ENCODE measurements at places on chromosomes 5 and 9.

DNA sequence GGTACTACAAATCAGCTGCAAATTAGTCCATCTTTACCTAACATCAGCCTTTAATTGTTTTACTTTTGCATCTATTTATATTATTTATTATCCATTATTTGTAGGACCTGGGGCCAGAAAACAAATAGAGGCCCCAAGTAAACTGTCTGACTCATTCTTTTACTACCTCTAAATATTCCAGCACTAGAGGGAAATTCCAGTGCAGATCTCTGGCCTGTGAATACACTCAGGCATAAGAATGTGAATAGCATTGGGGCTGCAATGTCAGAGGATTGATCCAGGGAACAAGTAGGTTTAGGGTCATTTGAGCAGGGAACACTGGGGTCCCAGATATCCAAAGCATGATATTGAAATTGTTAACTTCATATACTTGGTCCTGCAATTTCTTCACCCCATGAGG is 176.6 kb upstream of the TYRP1 start:
- no peak for DNase-seq

DNA sequence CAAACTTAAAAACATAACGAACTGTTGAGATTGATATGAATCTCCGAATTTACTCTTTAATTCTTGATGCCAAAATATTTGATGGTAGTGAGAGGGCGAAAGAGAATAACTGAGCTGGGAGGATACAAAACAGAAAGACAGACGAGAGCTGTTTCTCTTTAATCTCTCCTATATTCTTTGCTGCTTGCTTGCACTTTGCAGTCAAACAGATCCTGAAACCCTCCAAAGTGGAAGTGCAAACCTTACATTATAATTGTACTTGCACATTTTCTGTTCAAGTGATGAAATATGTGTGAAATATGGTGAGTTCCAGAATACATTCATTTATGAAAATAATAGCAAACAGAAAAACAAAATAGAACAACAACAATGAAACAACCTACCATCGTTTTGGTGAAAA is 63.8 kb downstream of the PAM start:
- DNase-seq: no peak

DNA sequence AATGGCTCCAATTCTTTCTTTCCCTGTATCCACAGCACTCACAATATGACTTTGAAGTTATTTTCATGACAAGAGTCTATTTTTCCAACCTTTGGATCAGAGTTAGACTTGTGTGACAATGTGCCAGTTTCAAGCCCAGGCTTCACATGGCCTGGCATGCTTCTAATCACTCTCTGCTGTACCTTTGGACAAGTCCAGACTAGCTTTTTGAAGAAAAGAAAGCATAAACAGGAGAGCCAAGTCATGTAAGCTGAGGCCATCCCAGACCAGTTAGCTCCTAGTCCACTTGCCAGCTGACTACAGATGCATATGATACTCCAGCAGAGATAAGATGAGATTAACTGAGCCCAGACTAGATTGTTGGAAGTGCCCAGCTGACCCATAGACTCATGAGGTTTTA is 513.6 kb upstream of the C9orf72 start:
- no peak for DNase-seq

DNA sequence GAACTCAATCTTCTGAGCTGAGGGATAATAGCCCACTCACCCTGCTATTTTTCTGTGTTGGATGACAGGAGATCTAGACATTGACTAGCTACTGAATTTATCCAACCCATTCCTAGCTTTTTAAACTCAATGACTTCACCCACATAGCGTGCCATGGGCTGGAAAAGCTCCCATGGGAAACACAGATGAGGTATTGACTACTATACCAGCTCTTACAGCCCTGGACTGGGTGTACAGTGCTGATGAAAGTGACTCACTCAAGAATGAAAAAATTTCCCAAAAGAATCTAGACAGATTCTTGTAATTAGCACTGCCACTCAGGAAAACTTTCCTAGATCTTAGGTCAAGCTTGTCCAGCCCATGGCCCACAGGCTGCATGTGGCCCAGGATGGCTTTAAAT is 72.7 kb upstream of the NREP start:
- peak; percentile 90 for DNase-seq

DNA sequence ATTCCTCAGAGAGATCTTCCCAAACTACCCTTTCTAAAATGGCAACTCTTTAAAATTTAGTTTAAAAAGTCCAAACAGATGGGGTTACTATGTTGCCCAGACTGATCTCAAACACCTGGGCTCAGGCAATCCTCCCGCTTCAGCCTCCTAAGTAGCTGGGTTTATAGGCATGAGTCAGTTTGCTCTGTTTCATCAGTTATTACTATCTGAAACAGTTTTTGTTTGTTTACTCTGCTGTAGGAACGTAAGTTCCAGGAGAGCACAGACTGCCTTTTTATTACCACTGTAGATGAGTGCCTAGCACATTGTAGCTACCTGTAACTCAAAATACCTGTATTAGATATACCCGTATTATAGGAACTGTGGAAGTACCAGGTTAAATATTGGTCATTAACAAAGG is 89.4 kb downstream of the UHRF2 start:
- peak; percentile 53 for DNase-seq

Data from M059J (cell line).